Epithelial cell of proximal tubule (primary cell): ENCODE measurements at places on chromosomes 6 and 20. TPM values are rescaled to one million over a fixed set of nuclear protein-coding genes. Genes with fewer than 3 reads are reported as not detected.

CCN6 gene
- 0.58 and 1.4 TPM in 2 replicates for total RNA-seq

SLC22A16 gene
- 0.14 TPM in 1 of 2 replicates, not detected in the other for total RNA-seq

GRM1 gene
- total RNA-seq, result 0.51 TPM in 1 of 2 replicates, not detected in the other

ERVFRD-1 gene
- not detected in 2 replicates for total RNA-seq

NQO2 gene
- total RNA-seq, result 12.7 and 20.7 TPM in 2 replicates
